ENCODE measurements at places on chromosomes 13 and 19. TPM values are rescaled to one million over a fixed set of nuclear protein-coding genes. Genes with fewer than 3 reads are reported as not detected.

GRCh38 chr13:108924541-108924940 is 295.1 kb downstream of the MYO16 start:
- no peak overlapping the region for H3K4me3 ChIP-seq
- H3K36me3 ChIP-seq, result no peaks in the 10 kb centered on the region
- no peak overlapping the region for H3K27ac ChIP-seq
- no peak for DNase-seq

DNA sequence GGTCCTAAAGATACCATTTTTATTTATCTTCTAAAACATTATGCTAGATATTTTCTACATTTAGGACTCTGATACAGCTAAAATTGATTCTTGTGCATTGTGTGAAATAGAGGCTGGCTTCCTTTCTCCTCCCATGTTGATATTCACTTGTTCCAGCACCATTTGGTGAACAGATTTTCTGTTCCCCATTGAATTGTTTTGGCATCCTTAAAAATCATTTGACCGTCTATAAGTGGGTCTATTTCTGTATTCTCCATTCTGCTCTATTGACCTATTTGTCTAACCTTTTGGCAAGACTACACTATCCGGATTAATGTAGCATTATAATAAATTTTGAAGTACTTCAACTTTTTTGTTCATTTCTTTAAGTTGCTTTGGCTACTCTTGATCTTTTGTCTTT is 2689.2 kb downstream of the PCDH9 start:
- DNase-seq, result no peak
- no peaks in the 10 kb centered on the region for H3K27me3 ChIP-seq
- H3K4me3 ChIP-seq, result no peak overlapping the region
- no peaks in the 10 kb centered on the region for H3K36me3 ChIP-seq
- no peak overlapping the region for H3K27ac ChIP-seq

DNA sequence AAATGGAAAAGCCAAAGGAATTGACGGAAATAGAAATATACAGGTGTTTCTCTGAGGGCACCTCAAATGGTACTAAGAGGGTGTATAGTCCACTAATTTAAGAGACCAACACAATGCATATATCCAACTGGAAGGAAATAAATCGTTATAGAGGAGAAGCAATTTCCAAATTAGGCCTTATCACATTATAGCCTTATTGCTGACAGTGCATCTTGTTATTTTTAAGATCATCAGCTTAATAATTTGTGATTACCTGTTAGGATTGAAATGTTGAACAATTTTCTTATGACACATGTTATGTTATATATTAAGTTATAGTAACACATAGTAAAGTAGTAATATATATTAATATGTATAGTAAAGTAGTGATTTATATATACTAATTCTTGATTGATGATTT is 915.7 kb upstream of the PCDH9 start:
- no peaks in the 10 kb centered on the region for H3K27me3 ChIP-seq
- H3K4me1 ChIP-seq, result no peaks in the 10 kb centered on the region
- H3K27ac ChIP-seq, result no peak overlapping the region
- no peaks in the 10 kb centered on the region for H3K36me3 ChIP-seq

GRCh38 chr13:23767838-23768237 is 121.4 kb downstream of the MIPEP start:
- DNase-seq, result no peak
- no peak overlapping the region for H3K27ac ChIP-seq
- no peaks in the 10 kb centered on the region for H3K4me1 ChIP-seq
- no peaks in the 10 kb centered on the region for H3K27me3 ChIP-seq
- no peaks in the 10 kb centered on the region for H3K36me3 ChIP-seq

- H3K4me3 ChIP-seq, result no peak overlapping the region
- H3K27me3 ChIP-seq, result no peaks in the 10 kb centered on the region
- H3K36me3 ChIP-seq, result no peaks in the 10 kb centered on the region
- no peak overlapping the region for H3K27ac ChIP-seq
- no peak for DNase-seq
- no peaks in the 10 kb centered on the region for H3K4me1 ChIP-seq
Measured at GRCh38 chr19:2288338-2288817, 6.4 kb upstream of the PEAK3 start.

GRCh38 chr19:57434386-57435061 is 601 bp upstream of the ZNF749 start:
- peaks cover 8% of the 10 kb centered on the region for H3K4me1 ChIP-seq
- peaks cover 23% of the 10 kb centered on the region for H3K36me3 ChIP-seq
- peak overlapping the region; percentile 55 for H3K4me3 ChIP-seq
- no peak for DNase-seq
- H3K27me3 ChIP-seq, result no peaks in the 10 kb centered on the region
- no peak overlapping the region for H3K27ac ChIP-seq

Gene ZNF878
- not detected for total RNA-seq

Gene MED26
- total RNA-seq, result 9.6 TPM

Gene ANO8
- 5.3 TPM for total RNA-seq
